ENCODE measurements at places on chromosomes 16 and 17.
A peak's percentile ranks its signal among the peaks of the same experiment; 100 is the strongest.

DNA sequence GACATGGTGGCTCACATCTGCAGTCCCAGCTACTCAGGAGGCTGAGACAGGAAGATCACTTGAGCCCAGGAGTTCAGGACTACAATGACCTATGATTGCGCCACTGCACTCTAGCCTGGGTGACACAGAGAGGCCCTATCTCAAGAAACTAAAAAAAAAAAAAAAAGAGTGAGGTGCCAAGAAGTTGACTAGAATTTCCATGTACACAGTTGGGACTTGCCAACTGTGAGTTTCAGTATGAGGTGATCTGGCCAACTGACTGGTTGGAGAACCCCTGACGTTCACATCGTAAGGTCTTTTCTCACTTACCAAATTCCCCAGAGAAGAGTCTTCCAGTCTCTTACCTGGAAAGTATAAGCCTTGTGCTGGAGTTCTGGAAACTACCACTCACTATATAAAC is 3.1 kb upstream of the MED11 start:
- DNase-seq = no peak

DNA sequence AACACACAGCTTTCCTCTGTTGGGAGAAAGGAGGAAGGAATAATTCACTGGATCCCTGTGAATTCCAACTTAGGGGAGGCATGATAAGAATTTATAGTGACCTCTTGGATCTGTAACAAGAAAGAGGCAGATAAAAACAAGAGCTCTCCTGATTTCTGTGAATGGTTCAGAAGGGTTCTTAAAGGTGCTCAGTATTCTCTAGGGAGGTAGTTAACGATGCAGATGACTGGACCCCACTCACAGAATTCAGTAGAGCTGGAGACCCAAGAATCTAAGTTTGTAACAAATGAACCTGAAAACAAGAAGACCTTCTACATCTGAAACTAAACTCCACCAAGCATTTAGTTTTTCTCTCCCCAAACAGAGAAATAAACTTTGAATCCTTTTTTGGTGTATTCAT is 8.6 kb downstream of the ZNRF1 start:
- DNase-seq = no peak

GRCh38 chr17:63998050-63998720 is at the start of gene PRR29:
Gene PRR29, plus strand, starts transcription at chr17:63998351. Its CDS starts 14 bp downstream, at chr17:63998365.
- peak; percentile 49 for DNase-seq

GRCh38 chr17:50026046-50026675 is 29.7 kb upstream of the ITGA3 start:
- no peak for DNase-seq

- DNase-seq = peak; percentile 30
These were observed 96.6 kb downstream of the ENGASE start for GRCh38 chr17:79171188-79171587.

Measured in NCI-H1694 treated with DMSO at 0.1 percent for 48 hours (cell line).